ENCODE measurements at places on chromosomes 11 and 22.
A peak's percentile ranks its signal among the peaks of the same experiment; 100 is the strongest.

- no peak for DNase-seq
These were observed 95.8 kb downstream of the TP53I11 start for GRCh38 chr11:44854741-44855492.

DNA sequence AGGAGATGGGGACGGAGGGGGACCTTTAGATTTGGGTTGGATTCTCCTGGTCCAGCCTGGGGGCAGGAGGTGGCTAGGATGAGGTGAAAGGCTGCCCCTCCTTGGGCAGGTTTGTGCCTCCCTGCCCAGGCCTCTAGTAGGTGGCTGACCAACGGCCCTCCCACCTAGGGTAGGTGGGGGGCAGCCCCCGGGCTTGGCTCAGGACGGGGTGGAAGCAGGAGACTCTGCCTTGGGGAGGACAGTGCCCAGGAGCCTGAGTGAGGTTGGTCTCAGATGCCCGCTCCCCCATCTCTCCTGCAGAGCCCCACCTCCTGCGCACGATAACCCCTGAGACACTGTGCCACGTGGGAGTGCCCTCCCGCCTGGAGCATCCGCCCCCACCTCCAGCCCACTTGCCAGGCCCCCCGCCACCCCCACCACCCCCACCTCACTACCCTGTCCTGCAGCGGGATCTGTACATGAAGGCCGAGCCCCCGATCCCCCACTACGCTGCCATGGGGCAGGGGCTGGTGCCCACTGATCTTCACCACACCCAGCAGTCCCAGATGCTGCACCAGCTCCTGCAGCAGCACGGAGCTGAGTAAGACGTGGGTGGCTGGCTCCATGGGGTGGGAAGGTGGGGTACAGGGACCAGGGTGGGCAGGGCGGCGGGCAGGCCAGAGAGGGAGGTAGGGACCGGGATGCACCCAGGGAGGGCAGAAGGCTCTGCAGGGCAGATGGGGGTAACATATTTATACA lies 17.7 kb downstream of the MYRF start:
- DNase-seq, result no peak

- peak; percentile 79 for DNase-seq
These were observed at the start of gene SLC43A3 for GRCh38 chr11:57426929-57427726. TSS of gene SLC43A3 (minus strand) at chr11:57427121. CDS start at chr11:57426172, 949 bp downstream.

- DNase-seq, result peak; percentile 10
These were observed 1.7 kb upstream of the CALCA start for GRCh38 chr11:14973621-14974514.

DNA sequence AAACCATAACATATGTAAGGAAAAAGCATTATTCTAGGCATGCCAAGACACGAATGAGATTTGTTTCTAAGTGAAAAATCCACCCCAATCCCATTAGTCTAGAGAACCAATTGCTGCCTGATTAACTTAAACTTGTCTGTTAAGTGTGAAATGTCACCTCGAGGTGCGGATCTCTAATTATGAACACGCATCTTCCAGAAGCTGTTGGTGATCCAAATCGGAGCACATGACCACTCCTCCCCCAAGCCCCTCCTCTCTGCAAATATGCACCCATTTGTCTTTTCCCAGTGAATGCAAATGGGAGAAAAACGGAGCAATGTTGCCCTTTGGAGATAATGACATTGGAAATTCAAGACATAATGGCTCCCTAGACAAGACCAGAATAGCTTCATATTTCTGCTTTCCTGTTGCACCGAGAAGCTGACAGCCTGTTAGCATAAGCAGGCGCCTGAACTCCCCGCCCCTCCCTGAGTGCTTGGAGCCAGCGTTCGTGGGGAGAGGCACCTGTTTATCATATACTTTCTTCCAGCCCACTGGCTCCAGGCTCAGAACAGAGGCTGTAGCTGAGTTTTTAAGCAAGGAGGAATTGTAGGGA lies 6.0 kb upstream of the FXYD6 start:
- DNase-seq, result no peak

- no peak for DNase-seq
These were observed 6.2 kb downstream of the KDELR3 start for GRCh38 chr22:38474003-38474607.

- DNase-seq, result no peak
These were observed 18.1 kb downstream of the TRMU start for GRCh38 chr22:46353483-46354105.

DNA sequence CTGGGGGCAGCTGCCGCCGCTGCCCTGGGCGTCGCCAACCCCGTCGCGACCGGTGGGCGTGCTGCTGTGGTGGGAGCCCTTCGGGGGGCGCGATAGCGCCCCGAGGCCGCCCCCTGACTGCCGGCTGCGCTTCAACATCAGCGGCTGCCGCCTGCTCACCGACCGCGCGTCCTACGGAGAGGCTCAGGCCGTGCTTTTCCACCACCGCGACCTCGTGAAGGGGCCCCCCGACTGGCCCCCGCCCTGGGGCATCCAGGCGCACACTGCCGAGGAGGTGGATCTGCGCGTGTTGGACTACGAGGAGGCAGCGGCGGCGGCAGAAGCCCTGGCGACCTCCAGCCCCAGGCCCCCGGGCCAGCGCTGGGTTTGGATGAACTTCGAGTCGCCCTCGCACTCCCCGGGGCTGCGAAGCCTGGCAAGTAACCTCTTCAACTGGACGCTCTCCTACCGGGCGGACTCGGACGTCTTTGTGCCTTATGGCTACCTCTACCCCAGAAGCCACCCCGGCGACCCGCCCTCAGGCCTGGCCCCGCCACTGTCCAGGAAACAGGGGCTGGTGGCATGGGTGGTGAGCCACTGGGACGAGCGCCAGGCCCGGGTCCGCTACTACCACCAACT lies 1.0 kb downstream of the FUT4 start:
- DNase-seq, result no peak

- DNase-seq, result no peak
These were observed 21.0 kb downstream of the OR5M11 start for GRCh38 chr11:56522008-56522407.

- DNase-seq, result no peak
These were observed 29.7 kb downstream of the LRP4 start for GRCh38 chr11:46888636-46889035.

- DNase-seq, result no peak
These were observed 26.6 kb upstream of the SEPTIN5 start for GRCh38 chr22:19687561-19688300.

GRCh38 chr11:41284354-41284753 lies 175.1 kb downstream of the LRRC4C start:
- DNase-seq, result no peak

- DNase-seq, result peak; percentile 10
These were observed 781 bp downstream of the NECTIN1 start for GRCh38 chr11:119728211-119728626.

GRCh38 chr11:102560555-102561011 lies 30.0 kb upstream of the MMP7 start:
- no peak for DNase-seq

DNA sequence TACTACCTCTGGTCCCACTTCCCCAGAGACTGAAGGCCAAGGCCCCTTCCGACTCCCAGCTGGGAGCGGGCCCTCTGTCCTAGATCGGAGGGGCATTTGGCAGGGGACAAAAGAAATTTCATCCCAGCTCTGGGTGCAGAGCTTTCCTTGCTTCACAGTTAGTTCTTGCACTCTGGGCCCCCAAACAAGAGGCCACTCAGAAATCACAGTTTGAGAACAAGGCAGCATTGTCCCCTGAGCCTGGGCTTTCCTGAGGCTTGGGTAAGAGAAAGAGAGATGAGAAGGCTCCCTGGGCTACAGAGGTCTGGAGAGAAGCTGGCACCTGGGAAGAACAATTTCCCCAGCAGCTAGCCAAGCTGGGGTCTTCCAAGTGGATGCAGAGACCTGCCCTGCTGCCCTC lies 71.8 kb upstream of the NCAM1 start:
- no peak for DNase-seq

DNA sequence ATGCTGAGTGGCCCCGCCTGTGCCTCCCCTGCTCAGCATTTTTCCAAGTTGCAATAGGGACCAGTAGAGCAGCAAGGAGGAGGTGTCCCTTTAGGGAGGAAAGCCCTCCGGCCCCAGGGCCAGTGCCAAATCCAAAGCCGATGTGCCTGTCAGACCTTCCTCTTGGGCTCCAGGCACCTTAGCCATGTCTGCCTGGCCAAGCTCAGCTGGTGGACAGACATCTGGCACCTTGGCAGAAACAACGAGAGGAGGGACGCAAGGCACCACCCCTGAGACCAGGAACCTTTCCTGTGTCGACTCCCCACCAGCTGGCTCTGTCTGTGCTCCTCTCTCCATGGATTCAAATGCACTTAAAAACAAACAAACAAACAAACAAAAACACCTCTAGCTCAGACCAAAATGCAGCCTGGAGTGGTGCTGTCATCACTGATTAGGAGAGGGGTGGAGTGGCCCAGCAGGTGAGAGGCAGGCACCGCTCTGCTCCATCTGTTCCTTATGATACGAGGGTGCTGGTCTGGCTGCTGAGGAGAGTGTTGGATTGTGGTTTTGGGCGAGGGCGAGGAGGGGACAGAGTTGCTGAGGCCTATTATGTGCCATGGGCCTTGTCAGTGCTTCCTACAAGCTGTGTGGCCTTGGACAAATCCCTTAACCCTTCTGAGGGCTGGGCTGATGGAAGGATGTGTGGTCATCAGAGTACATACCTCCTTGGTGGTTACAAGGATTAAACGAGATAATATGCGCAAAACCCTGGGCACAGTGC lies 46.2 kb downstream of the TP53I11 start:
- DNase-seq, result no peak

DNA sequence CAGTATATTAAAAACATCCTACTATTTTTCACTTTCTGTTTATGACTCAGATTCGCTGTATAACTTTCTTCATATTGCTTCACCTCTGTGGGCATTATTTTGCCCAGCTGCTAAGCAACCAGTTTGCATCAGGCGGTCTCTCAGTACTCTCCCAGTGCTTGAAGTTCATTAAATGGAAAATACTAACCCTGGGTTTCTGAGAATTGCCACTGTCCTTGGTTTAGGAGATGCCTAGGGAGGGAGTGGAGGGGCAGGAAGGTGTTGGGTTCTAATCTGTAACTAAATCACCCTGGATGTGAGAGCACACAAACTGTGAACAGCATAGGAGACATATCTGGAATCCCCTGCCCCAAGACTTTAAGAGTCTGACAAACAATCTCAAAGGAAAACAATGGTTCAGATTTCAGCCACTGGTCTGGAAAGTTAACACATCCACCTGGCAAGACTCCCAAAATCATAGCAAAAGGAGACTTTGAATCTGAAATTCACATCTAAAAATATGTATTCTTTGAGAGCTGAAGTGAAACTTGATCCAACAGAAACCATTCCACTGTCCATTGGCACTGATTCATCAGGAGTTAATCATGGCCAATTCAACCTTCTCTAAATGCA lies 540.0 kb downstream of the SOX6 start:
- no peak for DNase-seq

Data from CD4-positive, alpha-beta T cell treated with Interleukin-6 for 4 hours (primary cell).